ENCODE measurements at places on chromosomes 2 and 18.

- DNase-seq, result no peak
Measured at GRCh38 chr2:47561371-47561770, 158.4 kb downstream of the MSH2 start.

DNA sequence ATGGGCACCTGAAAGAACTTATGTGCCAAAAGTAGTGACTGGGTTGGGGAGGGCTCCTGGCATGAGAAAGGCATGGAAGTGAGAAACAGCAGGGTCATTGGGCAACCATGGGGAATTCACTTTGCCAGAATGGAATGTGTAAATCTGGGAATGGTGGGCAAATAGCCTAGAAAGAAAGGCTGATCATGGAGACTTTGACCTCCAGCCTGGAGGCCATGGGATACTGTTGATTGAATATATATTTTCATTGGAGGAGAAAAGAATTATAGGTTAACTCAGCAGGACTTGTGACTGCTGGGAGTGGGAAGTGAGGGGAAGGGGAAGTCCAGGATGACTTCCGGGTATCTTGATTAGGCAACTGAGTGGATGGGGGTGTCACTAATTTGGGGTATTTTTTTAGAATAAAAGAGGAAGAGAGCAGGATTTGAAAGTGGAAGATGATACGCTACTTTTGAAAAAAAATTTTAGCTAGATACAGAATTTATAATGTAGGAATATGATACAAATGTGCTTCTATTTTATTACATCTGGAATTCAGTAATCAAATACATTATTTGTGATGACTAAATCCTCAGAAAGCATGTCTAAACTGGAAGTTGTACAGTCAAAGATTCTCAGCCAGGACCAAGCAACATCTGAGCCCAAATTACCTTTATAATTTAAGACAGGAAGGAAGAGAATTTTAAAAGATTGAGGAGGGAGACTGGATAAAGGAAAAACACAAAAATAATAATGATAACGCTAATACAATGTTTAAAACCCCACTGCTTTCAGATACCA, 116.2 kb downstream of the GATA6 start:
- no peak for DNase-seq

DNA sequence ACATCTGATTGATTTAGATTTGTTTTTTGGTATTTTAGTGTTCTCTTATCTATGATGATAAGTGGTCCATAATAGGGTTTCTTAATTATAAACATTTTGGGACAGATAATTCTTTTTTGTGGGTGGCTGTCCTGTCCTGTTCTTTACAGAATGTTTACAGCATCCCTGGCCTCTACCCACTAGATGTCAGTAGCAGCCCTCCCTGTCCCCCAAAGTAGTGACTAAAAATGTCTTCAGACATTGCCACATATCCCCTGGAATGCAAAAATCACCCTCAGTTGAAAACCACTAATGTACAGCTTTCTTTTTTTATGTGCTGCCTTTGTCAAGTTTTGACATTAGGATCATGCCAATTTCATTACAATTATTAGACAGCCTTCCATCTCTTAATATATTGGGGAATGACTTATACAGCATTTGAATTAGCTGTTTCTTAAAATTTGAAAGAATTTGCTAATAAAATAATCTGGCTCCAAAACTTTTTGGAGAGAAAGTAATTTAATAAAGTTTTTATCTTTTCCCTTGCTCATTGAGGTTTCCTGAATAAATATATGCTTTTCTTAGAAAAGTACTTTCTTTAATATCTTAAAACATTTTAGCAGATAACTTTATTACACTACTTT, 19.5 kb downstream of the WIPF1 start:
- DNase-seq, result no peak

GRCh38 chr2:10254373-10255188, 48.1 kb upstream of the HPCAL1 start:
- no peak for DNase-seq
